ENCODE measurements at places on chromosomes 5 and 9. TPM values are rescaled to one million over a fixed set of nuclear protein-coding genes. Genes with fewer than 3 reads are reported as not detected.

KIF12 gene
- total RNA-seq, result not detected

DIRAS2 gene
- total RNA-seq, result not detected

PCDHB11 gene
- 3.3 TPM for total RNA-seq

SPEF2 gene
- total RNA-seq, result 2.8 TPM

DNA sequence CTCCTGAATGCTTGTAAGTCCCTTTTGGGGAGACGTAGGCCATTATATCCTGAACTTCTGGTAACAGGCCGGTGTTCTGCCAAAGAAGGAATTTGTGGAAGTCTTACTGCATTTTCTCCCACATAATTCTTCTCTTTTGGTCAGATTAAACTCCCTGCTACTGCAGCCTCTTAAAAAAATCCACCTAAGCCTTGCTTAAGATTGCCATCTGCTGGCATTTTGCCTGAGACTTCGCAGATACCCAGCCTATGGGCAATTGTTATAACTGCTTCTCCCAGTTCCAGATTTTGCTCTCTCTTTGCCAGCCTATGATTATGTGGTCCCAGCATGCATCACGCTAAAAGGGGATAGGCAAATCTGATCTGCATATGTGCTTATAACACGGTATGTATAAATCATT is 391.6 kb upstream of the CHD1 start:
- DNase-seq, result peak; percentile 16

DNA sequence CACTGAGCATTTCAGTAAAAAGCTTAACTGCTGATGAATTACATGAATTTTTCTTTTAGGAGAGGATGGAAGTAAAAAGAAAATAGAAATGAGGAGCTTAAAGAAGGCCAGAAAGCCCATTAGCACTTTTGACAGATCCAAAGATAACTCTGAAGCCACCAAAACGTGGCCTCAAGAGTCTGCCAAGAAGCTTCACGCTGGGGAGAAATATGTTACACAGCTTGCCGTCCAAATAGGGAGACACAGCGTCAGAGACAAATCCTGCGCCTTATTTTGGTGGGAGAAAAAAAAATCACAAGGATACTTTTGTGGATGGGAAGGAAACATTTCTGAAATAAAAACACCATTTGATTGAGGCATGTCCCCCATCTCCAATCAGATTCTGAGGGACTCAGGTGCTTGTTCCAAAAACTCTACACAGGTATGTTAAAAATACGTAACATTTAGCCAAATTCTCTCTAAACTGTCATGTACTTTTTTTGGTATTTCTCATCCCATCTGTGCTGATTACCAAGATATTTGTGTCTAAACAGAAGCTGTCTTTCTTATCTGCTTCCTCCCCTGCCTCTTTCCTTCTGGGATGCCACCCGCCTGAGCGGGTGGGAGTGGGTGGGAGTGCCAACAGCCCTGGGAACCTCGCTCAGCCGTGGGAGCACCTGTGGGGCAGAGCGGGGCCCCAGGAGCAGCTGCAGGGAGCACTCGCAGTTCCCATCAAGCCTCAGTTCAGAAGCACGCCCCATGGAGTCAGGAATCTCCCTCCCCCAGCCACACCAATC is 275.5 kb downstream of the DENND1A start:
- DNase-seq, result no peak

GRCh38 chr5:145685417-145685816 is 149.7 kb downstream of the PRELID2 start:
- no peak for DNase-seq

DNA sequence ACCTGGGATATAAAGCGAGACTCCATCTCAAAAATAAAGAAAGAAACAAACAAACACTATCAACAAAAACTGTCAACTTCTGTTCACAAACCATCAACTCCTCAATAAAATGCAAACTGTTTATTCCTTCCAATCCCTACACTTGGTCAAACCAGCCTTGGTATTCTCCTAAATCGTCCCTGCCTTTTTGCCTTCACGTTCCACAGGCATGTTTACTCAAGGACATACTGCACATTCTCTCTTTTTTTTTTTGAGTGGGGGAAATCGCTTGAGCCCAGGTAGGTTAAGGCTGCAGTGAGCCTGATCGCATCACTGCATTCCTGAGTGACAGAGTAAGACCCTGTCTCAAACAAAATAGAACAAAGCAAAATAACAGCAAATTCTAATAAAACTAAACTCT is 13.0 kb downstream of the UBAP2 start:
- no peak for DNase-seq

GRCh38 chr5:179318221-179318955 is 26.9 kb downstream of the ADAMTS2 start:
- DNase-seq, result peak; percentile 31

- DNase-seq, result no peak
These were observed 32.8 kb downstream of the GALNT10 start for GRCh38 chr5:154223320-154223719.

DNA sequence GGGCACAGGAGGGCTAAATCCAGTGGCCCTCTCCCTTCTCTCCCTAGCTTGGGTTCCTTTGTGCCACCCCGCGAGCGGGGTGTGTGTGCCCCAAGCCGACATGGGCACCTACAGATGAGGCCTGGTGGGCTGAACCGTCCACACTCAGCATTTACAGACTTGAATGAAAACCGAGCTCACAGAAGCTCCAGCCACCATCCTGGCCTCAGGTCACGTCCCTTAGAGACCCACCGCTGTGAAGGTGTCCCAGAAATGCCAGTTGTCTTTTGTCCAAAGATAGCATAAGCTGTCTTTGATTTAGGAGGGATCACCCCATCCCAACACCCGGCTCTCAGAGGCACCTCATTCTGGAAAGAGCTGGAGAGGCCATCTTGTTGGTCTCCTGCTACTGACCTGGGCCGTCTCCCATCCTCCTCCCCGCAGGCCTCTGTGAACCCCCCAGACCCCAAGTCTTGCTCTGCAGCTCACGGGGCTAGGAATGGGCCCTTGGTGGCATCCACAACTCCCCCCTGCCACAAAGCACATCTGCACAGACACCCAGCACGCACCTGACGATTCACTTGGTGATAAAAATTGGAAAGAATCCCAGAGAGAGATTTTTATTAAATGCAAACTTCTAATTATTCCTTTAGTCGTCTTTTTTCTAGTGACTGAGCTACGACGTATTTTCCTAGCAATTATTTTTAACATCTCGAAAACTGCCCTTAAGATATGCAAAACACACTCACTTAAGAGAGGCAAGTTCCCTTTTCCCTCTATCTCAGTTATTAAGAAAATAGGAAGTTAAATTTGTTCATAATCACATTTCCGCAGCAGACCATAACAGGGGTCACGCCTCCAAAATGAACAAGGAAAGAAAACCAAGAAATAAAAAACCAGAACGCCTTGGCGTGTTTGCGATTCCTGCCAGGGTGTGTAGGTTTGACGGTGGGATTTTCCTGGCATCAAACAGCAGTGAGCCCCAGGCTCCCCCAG is 80.5 kb upstream of the LMX1B start:
- DNase-seq, result no peak

DNA sequence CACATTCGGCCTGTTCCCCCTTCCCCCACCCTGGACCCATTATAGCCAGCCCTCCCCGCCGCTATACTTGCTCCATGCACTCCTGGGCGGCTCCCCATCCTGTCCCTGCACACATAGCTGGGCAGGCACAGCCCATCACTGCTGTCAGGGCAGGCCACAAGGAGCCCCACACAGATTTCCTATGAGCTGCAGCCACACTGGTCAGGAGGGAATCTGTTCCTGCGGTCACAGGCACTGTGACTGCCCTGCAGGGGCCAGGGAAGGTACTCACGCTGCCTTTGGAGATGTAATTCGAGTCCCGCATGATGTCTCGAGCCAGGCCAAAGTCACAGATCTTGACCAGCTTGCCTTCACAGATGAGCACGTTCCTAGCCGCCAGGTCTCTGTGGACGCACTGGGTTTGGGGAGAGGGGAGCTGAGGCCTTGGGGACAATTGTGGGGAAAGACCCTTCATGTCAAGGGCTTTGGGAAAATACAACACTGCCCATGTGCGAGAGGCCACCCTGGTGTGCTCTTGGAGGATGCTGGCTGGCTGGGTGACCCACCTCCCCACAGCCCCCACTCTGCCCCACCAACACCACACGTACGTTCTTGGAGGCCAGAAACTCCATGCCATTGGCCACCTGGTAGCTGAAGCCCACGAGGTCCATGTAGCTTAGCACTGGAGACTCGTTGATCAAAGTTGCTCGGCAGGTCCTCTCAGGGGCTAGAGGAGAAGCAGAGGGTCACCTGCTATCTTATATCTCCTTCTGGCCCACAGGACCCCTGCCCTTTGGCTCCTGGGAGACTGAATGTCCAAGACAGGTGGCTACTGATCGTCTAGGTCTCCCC is 34.5 kb upstream of the CSF1R start:
- DNase-seq, result no peak

- DNase-seq, result no peak
These were observed 1.2 kb upstream of the PCDHGA5 start for GRCh38 chr5:141362719-141363118.

GRCh38 chr9:111630182-111630963 is 761 bp upstream of the DNAJC25 start:
- DNase-seq, result no peak

Data from left cardiac atrium (tissue), 4 donors.